T-helper 17 cell (primary cell): ENCODE measurements at places on chromosomes 1 and 21.

- DNase-seq, result no peak
Measured at GRCh38 chr1:198086051-198086745, 70.6 kb upstream of the NEK7 start.

- no peak for DNase-seq
Measured at GRCh38 chr1:105793536-105794146, 1262.8 kb upstream of the PRMT6 start.

GRCh38 chr1:35443768-35444518 lies 113.3 kb downstream of the KIAA0319L start:
- no peak for DNase-seq

GRCh38 chr1:232033285-232033684 lies 406.7 kb downstream of the DISC1 start:
- no peak for DNase-seq

- no peak for DNase-seq
Measured at GRCh38 chr1:170354690-170355089, 177.3 kb upstream of the GORAB start.

- DNase-seq, result no peak
Measured at GRCh38 chr1:46333300-46334029, 7.1 kb upstream of the NSUN4 start.

GRCh38 chr1:91349524-91349923 lies 55.1 kb downstream of the HFM1 start:
- DNase-seq, result no peak

DNA sequence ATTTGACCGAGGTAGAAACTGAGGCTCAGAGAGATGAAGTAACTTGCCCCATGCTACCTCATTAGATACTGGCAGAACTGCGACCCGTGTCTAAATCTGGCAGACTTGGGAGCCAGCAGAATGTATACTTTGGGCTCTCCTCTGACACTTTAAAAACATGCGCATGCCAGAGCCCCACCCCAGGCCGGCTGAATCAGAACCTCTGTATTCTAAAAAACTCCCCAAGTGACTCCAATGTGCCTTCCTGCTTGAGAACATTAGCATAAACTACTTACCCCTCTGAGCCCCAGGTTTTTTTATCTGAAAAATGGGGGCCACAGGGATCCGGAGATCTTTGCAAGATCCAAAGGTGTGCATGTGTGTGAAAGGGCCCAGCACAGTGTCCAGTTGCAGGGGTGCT lies 344.7 kb upstream of the USP24 start:
- no peak for DNase-seq

- no peak for DNase-seq
Measured at GRCh38 chr1:219461981-219462400, 150.9 kb downstream of the ZC3H11B start.

DNA sequence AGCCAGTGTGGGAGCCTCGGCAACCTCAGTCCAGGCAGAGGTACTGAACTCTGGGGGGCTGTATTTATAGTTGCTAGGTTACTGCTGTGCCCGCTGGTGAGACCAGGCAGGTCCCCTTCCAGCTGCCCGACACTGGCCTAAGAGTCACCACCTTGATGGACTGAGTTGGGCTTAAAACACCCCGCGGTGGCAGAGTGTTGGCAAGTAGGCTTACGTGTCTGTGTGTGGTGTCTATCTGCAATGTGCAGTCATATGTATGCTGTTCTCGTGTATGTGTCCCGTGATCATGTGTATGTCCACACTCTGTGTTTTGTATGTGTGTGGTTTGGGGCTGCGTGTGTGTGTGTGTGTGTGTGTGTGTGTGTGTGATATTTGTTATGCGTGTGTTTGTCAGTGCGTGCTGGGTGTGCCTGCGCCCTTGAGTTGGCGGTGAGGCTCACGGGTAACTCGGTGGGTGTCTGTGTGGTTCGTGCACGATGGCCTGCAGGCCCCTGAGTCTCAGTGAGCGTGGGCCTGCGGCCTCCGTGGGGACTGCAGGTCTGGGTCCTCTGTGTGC lies 65.5 kb downstream of the MEF2D start:
- DNase-seq, result no peak

- peak; percentile 27 for DNase-seq
Measured at GRCh38 chr1:93908394-93909145, 660 bp downstream of the GCLM start.

DNA sequence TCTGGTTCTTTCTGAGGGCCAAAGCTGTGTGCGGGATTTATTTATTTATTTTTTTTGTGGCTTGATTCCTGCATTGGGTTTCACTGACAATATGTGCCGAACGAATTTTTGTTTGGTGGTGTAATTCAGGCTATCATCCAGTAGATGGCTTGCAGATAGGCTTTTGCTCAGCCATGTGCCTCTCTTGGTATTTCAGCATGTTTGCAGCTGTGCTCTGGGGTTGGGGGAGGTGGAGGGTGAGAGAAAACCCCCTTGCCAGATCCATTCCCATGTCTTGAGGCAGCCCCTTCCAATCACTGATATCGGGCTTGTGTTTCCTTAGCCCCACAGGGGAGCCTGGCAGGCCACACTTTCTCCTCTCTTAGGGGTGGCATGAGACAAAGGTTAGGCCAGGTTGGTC lies 302.4 kb downstream of the PTGER3 start:
- no peak for DNase-seq

- no peak for DNase-seq
Measured at GRCh38 chr1:51636191-51636590, 19.3 kb downstream of the OSBPL9 start.

DNA sequence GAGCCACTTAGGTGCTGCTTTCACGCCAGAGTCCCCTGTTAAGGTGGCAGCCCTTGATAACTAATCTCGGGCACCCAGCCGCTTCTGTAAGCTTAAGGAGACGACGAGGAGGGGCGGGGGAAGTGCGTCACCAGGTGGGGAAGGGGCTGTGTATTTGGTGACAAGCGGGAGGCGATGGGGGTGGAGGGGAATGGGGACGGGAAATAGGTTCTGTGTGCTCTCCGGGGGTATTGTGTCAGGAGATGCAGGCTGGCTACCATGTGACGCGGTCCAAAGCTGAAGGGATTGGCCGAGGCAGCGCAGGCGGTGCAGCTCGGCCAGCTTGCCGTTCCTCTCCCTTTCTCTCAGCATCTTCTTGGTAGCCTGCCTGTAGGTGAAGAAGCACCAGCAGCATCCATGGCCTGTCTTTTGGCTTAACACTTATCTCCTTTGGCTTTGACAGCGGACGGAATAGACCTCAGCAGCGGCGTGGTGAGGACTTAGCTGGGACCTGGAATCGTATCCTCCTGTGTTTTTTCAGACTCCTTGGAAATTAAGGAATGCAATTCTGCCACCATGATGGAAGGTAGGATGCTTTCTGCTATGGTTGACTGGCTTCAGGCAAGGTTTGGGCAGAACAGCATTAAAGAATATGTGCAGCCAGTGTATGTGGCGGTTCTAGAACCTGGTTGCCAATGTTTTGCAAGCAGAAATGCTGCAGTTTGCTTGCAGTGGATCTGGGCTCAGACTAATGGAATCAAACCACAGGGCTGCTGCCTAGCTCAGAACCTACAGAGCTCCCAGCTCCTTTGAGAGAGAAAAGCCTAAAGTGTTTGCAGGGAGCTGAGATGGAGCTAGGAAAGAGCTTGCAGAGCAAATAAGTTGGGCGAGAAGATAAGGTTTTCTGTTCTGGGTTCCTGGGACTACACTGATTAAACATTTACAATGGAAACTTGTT lies at the start of gene SGIP1:
Gene SGIP1 (plus strand): TSS at position 350 of the 937 bp plus-strand sequence. CDS start 206 bp downstream, at position 556.
- no peak for DNase-seq

- no peak for DNase-seq
Measured at GRCh38 chr21:31713973-31714740, 17.8 kb downstream of the SCAF4 start.

- no peak for DNase-seq
Measured at GRCh38 chr21:35127851-35128250, 78.7 kb upstream of the RUNX1 start.

- DNase-seq, result no peak
Measured at GRCh38 chr1:156126043-156126629, 11.6 kb downstream of the LMNA start.

DNA sequence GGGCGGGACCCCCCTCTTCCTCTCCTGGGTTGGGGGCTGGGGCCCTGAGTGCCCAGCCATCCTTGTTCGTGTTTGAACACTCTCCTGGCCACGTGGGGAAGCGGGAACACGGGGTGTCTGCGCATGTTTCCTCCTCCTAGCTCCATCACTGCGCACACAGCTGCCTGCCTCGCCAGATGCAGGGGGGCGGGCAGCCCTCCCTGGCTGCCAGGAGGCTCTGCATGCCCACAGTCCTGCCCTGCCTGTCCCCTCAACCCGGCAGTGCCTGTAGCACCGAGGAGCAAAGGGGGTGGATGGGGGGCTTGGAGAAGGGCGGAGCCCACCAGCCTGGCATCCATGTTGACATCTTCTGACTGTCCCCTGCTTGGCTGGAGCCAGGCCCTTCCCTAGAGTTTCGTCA lies 1.8 kb upstream of the SLC25A34 start:
- DNase-seq, result no peak

DNA sequence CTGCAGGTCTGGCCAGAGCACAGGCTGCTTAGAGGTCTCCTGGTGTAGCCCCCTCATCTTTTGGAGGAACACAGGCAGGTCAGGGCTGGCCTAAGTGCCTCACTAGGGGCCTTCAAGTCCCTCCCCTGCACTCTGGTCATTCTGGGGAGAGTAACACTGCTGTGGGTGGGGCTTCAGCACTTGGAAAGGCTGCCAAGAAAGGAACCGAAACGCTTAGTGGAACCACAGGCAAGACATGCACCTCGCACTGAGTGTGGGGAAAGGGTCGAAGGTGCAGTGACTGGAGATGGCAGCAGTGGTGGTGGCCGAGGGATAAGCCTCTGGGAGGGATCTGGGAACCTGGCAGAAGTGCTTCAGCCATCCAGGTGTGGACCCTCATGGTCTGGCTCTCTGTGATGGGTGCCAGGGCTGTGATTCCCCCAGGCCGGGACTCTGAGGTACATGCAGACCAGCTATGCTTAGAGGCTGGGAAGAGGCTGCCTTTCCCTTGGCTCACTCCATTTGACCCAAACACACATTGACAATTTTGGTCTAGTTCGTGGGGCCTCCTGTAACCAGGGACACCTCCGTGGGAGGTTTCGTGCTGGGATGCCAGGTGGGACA lies 182.9 kb upstream of the CSF3R start:
- no peak for DNase-seq

- DNase-seq, result no peak
Measured at GRCh38 chr1:220170836-220171526, 77.0 kb downstream of the IARS2 start.

GRCh38 chr1:178412400-178412770 lies 84.4 kb downstream of the CLEC20A start:
- no peak for DNase-seq

DNA sequence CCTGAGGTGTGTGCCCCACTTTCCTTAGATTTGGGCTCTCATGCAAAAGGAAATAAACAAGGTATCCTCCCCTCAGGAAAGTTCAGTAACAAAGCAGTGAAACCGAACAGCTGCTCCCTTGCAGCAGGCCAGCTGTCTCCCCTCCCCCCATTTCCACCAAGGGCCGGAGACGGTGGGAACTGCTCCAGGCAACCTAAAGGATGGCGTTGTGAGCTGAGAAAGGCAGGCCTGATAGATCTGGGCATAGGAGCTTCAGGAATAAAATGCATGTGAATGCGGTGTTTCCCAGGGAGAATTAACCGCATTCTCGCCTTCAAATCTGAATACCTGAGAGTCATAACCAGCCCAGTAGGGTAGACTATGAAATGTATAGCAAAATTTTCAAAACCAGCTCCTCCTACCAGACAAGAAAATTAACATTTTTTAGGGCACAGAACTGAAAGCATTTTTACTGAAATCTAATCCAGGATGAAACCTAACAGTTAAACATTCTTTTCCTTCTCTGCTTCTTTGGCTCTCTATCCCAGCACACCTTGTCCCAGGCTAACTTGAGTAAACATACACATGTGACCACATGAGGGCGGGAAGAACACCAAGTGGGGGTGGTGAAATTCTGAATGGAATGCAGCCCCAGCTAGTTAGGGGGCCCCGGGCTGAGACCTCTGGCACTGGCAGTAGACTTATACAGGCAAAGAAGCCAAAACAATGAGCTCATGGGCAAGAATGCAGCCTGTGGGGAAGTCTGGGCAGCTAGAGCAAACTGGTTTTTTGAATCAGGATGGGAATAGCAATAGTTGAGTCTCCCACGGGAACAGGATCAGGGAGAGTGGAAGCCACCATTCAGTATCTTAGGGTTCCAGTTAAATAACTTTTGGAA lies 11.5 kb downstream of the MCL1 start:
- no peak for DNase-seq

GRCh38 chr1:76023669-76024435 lies 50.7 kb upstream of the ST6GALNAC3 start:
- DNase-seq, result no peak

GRCh38 chr1:24410750-24411149 lies 2.8 kb downstream of the STPG1 start:
- no peak for DNase-seq

DNA sequence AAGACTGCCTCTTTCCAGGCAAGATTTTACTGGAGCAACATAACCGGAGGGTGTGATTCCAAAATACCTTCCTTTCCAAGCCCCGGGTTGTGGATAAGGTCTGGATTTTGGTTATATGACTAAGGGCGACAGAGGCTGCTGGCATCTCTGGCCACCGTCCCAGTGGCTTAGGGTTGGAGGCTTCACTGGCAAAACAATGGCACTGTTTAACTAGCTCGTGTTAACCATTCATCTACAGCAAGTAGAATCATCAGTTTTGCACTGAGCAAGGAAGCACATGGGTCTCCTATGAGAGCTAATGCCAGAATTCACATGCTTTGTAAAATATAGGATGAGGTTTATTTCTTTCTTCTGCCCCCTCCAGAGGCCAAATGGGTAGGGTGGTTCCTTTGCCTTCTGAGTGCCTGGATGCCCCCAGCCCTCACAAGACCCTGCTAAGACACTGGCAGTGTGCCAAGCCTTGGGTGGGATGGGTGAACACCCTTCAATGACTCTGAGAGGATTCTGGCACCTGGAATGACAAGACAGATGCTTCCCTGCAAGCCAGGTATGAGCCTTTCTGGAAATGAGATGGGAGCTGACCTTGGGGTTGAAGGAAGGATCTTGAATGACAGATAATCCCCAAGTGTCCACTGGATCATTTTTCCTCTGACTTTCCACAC lies 36.8 kb downstream of the DHCR24 start:
- DNase-seq, result no peak

- no peak for DNase-seq
Measured at GRCh38 chr1:230157420-230158390, 90.7 kb downstream of the GALNT2 start.

- no peak for DNase-seq
Measured at GRCh38 chr1:42379794-42380585, 602 bp upstream of the RIMKLA start.

DNA sequence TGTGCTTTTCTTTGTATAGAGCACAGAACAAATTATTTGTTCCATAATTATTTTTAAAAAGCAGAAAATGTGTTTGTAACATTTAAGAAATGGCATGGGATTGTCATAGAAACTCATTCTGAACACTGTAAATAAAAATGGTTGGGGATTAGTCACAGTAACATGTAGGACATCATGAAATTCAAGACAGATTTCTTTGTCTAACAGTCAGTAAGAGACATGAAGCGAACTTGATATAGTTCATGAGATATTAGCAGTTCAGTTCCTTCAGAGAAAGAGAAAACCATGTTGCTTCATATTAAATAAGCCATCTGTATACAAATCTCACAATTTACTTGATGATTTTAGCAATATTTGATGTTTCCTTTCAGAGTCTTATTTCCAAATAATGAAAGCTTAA lies 19.7 kb downstream of the NFIA start:
- no peak for DNase-seq
